ENCODE measurements at places on chromosomes 2 and 18. TPM values are rescaled to one million over a fixed set of nuclear protein-coding genes. Genes with fewer than 3 reads are reported as not detected.

DNA sequence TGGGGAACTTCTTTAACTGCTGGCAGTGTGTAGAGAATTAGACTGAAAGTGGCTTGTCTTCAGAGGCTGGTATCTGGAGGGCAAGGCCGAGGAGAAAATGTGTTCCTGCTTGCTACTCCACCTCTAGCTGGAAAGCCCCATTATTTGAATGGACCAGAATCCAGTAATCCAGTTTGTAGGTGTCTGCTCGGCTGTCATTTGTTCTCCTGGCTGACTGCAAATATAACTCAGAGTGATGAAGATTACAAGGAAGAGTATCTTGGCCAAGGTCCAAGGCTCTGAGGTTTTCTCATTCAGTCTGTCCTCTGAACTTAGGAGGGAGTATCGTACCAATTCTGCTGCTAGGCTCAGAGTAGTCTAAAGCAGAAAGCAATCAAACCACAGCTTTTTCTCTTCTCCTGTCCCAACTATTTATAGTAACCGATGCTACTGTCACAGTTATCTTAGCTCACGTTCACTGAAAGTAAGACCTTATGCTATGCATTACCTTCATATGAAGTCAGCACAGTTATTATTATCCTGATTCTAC is 228.6 kb downstream of the SETBP1 start:
- no peak for DNase-seq

DNA sequence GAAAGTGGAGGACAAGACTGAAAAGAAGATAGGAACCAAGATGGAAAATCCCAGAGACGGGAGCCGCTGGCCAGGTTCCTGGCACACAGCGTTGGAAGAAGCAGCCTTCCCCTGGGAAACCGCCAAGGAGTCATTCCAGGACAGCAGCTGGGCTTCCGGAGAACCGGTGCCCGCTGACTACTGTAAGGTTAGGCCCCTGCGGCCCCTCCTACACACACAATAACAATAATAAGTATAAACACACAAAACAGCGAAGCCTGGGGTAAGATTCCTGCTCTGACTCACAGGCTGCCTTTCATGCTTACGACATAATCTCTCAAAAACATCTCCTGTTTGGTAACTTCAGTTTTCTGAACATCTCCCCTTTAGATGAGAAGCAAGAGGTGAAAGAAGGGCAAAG is 28.1 kb upstream of the MYCN start:
- peak; percentile 1 for DNase-seq

- DNase-seq: peak; percentile 18
Measured at GRCh38 chr2:233242231-233242927, 9.1 kb upstream of the ATG16L1 start.

- peak; percentile 70 for DNase-seq
Measured at GRCh38 chr18:58363767-58364540, 264.9 kb downstream of the ALPK2 start.

- DNase-seq: no peak
Measured at GRCh38 chr2:64923385-64923710, 65.9 kb upstream of the SLC1A4 start.

Gene CCDC74B
- 8.4 TPM for polyA plus RNA-seq

Data from IMR-90 (cell line).